Gastroesophageal sphincter (tissue), 4 donors: ENCODE measurements at places on chromosomes 7 and 10. TPM values are rescaled to one million over a fixed set of nuclear protein-coding genes. Genes with fewer than 3 reads are reported as not detected.

GRCh38 chr7:38463277-38464225 is 167.6 kb downstream of the AMPH start:
- no peak for ATAC-seq

- ATAC-seq = peak; percentile 71
Observed at GRCh38 chr10:95508730-95509129, 52.4 kb downstream of the SORBS1 start.

DNA sequence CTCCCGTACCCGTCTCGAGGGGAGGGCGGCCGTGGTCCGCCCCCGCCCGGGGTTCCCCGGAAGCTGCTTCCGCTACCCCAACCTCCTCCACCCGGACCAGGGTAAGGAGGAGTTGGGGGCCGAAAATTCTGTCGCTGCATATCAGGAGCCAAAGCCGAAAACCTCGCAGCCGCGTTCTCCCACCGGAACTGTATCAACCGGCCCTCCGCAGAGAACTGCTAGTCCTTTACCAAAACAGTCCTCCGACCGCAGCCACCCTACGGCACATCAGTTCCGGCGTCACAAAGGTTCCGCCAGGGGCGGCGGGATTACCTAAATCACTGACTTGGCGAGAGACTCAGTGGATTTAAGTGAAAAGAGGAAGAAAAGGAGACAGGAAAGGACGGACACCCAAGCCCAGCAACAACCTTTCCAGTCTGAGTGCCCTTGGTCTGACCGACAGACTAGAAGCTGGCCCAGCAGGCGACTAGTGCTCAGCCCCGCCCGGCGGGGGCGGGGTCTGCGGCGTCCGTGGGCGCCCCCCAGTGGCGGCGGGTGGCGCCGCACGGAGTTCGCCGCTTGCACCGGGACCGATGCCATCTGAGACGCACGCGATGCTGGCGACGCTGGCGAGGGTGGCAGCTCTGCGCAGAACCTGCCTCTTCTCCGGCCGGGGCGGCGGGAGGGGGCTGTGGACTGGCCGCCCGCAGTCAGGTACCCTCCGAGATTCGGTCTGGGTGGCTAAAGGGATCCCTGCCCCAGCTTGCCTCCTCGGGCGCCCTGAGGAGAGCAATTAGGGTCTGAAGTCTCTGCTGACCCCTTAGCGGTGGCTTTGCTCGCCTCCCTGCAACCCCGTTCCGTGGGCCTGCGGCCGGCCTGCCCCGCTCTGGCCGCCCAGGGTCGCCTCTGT is at the start of the genes MPLKIP and SUGCT:
Gene MPLKIP, minus strand, starts transcription at position 195 of the 889 bp plus-strand sequence. Its CDS starts 55 bp downstream, at position 140.
Gene SUGCT, plus strand, starts transcription at position 578 of the 889 bp plus-strand sequence.
- ATAC-seq = peak; percentile 96

GRCh38 chr10:4354382-4354812 is 471.6 kb upstream of the AKR1E2 start:
- ATAC-seq = peak; percentile 31

- ATAC-seq = no peak
Observed at GRCh38 chr7:117871401-117871777, 1.9 kb downstream of the CTTNBP2 start.

GRCh38 chr7:117048882-117049281 is 95.6 kb downstream of the ST7 start:
- ATAC-seq = no peak

DNA sequence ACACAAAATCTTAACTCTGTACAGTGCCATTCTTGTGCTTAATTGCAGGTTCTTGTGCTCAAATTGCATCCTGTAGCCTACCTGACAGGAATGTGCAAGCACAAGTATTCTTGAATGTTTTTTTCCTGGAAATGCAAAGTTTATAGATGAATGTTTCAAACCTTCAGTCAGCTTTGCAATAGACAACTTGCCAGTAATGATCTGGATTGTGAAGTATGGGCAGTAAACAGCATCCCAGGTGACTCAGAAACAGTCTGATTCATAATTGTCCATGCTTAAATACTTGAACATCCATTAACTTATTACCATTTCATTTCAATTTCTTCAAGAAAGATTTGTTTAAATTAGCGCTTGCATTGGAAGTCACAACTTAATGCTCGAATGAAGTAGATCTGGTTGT is 347.2 kb downstream of the SDK1 start:
- ATAC-seq = no peak

GRCh38 chr7:24307326-24307725 is 23.3 kb downstream of the NPY start:
- no peak for ATAC-seq

- no peak for ATAC-seq
Observed at GRCh38 chr7:113281223-113281622, 162.9 kb upstream of the SMIM30 start.

DNA sequence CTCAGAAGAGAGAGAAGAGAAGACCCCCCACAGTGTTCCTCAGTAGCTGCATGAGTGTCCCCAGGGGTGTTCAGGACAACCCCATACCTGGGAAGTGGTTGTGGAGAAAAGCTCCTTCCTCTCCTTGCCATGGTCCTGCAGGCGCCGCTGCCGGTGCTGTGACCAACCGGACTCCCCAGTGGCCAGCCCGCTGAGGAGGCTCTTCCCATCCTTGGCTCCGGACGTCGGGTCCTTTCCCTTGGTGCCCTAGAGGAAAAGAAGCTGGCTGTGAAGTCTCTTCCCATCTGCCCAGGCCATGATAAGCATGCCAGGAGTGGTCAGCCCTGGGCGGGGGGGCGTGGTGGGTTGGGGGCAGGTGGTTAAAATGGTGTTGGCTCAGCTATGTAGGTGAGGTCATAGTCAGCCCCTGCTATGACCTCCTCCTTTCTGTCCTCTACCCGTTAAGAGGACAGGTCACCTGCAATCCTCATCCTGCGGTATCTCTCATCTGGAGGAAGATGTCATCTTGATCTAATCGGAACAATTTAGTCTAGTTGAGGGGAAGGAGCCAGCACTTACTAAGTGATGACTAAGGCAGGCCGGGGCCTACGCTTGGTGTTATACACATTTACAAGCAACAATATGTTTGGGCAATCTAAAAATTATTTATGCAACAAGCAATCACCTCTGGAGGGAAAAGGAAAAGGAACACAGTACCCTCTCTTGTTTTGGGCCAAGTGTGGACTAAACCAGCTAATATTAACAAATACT is 13.2 kb downstream of the WDR91 start:
- no peak for ATAC-seq

- ATAC-seq = no peak
Observed at GRCh38 chr7:44261240-44261639, 60.5 kb downstream of the YKT6 start.

ARID5B gene
- total RNA-seq = 81.4 TPM

STRIP2 gene
- total RNA-seq = 2.1 TPM

GIMAP8 gene
- total RNA-seq = 19.1 TPM

- no peak for ATAC-seq
Observed at GRCh38 chr10:112456533-112456932, 9.5 kb downstream of the VTI1A start.

AFAP1L2 gene
- total RNA-seq = 20.8 TPM

- ATAC-seq = peak; percentile 16
Observed at GRCh38 chr7:37448011-37448635, 541 bp downstream of the ELMO1 start.

GRCh38 chr10:44325157-44325556 is 59.7 kb downstream of the CXCL12 start:
- ATAC-seq = no peak

DNA sequence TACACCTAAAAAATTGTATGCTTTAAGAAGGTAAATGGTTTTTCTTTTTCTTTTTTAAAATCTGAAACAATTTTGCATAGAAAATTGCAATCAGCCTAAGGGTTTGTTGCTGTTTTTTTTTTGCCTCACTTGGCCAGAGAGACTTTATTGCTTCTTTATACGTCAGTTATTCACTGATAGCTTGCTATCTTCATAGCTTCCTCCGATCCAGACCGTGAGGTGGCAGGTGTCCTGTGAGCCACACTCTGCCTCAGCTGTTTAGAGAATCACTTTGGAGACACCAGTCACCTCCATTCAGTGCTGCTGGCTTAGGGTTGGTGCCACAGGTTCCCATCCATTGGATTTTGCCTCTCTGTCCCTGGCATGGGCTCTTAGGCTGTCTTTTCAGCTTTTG is 68.0 kb downstream of the HHEX start:
- no peak for ATAC-seq

DNA sequence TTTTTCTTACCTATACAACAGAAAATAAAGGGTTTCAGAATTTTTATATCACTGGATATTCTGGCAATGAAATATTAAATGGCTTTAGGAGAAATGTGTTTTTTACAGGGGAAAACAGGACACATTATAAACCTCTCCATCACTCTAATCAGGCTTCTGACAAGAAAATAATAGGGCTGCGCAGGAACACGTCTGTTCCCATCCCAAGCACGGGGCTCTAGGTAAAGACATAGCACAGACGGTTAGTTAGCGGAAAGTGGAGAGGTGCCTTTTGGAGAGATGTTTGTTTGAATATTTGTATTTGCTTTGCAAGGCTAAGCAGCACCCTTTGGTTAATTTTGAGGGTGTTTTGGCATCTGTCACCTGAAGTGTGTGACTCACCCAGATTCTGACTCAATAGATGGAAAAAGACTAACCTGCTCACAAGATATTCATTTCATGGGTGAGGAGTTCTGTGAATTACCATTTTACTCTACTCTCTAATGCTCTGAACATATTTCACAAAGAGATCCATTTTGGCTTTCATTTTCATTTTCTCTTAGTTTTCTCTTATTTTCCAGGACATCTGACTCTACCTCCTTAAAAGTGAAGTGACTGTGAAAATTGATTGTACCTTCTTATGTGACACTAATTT is 174.5 kb upstream of the AKR1E2 start:
- ATAC-seq = no peak

DNA sequence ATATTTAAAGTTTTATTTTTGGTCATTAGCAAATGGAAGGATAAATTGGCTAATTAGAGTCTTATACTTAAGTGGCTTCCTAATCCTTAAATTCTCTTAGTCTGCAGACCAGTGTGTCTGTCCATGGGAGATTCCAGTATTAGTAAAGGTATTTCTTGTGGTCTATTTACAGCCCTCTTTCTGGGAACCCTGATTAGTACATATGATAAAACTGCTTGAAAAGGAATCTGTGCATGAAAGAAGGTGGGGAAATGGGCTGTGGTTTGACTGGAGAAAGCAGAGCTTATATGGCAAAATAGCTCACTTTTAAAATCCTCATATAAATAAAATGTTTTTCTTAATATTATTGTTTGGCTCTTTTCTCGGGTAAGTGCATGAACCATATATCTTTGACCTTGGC is 124.5 kb upstream of the RHOBTB1 start:
- ATAC-seq = no peak

- ATAC-seq = peak; percentile 26
Observed at GRCh38 chr7:611281-611810, 91.7 kb upstream of the PDGFA start.

HABP2 gene
- total RNA-seq = not detected

CALML5 gene
- not detected for total RNA-seq

ITPRID1 gene
- total RNA-seq = not detected

GRCh38 chr10:2979306-2979705 is 88.0 kb upstream of the PFKP start:
- no peak for ATAC-seq

IFIT1B gene
- total RNA-seq = not detected

VSTM4 gene
- total RNA-seq = 21.5 TPM

DNA sequence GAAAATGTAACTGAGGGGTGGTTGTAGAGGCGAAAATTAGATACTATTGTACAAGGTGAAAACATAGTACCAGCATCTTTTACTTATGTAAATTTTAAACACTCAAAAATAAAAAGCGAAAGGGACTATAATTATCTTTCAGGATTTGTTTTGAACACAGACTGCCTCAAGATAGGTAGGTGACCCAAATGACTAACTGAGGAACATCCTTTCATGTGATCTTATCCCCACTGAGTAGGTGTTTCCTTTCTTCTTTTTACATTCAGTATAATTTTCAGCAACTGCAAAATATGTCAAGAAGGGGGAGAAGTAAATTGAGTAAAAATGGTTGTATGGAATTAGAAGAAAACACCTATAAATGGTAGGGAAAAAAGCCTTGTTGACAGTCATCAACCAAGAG is 236.7 kb downstream of the PHF14 start:
- no peak for ATAC-seq

DNA sequence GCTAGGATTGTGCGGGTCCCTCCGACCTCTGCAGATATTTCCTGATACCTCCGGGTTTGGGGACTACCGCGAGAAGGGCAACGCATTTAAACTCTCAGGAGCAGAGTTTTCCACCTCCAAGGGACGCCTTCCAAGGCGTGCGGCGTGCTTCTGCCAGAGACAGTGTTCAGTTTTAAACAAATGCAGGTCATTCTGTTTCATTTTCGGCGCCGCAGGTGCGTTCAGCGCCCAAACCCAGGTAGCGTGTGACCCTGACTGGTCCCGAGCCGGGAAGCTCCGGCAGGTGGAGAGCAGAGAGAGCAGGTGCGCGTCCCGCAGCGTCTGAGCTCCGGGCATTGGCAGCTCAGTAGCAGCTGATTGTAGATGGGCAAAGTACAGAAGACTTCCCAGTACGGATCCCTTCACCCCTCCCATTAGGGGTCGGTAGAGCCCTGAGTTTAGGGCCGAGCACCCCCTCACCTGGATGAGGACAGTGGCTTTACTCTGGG is 1.4 kb upstream of the CYP26A1 start:
- ATAC-seq = no peak

DNA sequence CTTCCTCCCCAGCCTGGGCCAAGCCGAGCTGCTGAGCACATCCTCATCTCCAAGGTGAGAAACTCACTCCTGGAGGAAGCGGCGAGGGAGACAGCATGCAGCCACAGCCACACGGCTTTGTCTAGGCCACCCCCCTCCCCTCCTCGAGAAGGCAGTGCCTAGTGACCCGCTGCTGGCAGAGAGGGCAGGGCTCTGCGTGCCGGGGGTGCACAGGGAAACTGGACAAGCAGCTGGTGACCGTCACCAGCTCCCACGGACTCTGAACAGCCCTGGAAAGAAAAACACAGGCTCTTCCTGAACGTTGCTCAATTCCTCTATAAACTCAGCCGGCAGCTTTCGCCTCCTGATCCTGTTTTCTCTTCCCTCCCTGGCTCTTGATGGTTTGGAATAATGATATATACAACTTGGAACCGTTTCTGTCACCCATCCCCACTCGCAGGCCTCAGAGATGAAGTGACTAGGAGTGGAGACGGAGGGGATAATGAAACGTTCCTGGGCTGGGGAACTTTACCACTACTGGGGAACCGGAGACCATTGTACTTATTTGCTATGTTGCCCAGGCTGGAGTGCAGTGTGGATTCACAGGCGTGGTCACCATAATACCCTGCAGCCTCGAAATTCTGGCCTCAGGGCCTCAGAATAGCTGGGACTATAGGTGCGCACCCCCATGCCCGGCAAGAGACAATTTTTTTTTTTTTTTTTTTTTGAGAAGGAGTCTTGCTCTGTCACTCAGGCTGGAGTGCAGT is 19.3 kb downstream of the PAPOLB start:
- ATAC-seq = peak; percentile 62

GIMAP6 gene
- total RNA-seq = 45.4 TPM

GRCh38 chr7:152710153-152710442 is 34.2 kb upstream of the XRCC2 start:
- no peak for ATAC-seq

GRCh38 chr7:25557930-25558329 is 329.6 kb upstream of the NPVF start:
- no peak for ATAC-seq

OPN1SW gene
- total RNA-seq = not detected

PKD2L1 gene
- total RNA-seq = not detected
